ENCODE measurements at places on chromosomes 16 and 17.

DNA sequence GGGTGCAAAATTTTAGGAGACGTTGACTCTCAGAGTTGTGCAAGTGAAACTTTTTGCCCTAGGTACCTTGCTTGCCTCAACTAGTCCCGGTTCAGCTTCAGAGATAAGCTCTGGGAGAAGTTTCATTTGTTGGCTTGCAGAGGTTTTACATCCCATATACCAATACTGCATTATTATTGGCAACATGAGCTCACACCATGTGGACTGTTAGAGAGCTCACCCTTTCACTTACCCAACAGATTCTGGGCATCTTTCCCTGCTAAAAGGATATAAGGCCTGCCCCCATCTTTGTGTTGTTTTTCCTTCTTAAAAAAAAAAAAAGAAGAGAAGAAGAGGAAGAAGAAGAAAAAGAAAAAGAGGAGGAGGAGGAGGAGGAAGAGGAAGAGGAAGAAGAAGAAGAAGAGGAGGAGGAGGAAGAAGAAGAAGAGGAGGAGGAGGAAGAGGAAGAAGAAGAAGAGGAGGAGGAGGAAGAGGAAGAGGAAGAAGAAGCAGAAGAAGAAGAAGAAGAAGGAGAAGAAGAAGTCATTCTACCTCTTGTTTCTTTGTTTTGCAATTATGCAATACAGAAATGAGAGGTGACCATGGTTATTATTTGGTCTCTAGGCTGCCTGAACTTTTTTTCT lies 292.6 kb upstream of the IRX3 start:
- H3K4me1 ChIP-seq = peaks cover 18% of the 10 kb centered on the region
- no peak overlapping the region for H3K4me3 ChIP-seq
- H3K27ac ChIP-seq = no peak overlapping the region
- no peaks in the 10 kb centered on the region for H3K27me3 ChIP-seq
- no peaks in the 10 kb centered on the region for H3K36me3 ChIP-seq

GRCh38 chr17:42476411-42476810 lies 17.7 kb downstream of the ATP6V0A1 start:
- no peak for DNase-seq
- H3K4me3 ChIP-seq = no peak overlapping the region
- H3K36me3 ChIP-seq = peaks cover 38% of the 10 kb centered on the region
- H3K27ac ChIP-seq = no peak overlapping the region
- H3K4me1 ChIP-seq = no peaks in the 10 kb centered on the region
- no peaks in the 10 kb centered on the region for H3K27me3 ChIP-seq

GRCh38 chr16:29656688-29657523 lies 6.1 kb upstream of the SPN start:
- H3K4me3 ChIP-seq = no peak overlapping the region
- H3K4me1 ChIP-seq = no peaks in the 10 kb centered on the region
- no peak overlapping the region for H3K27ac ChIP-seq

DNA sequence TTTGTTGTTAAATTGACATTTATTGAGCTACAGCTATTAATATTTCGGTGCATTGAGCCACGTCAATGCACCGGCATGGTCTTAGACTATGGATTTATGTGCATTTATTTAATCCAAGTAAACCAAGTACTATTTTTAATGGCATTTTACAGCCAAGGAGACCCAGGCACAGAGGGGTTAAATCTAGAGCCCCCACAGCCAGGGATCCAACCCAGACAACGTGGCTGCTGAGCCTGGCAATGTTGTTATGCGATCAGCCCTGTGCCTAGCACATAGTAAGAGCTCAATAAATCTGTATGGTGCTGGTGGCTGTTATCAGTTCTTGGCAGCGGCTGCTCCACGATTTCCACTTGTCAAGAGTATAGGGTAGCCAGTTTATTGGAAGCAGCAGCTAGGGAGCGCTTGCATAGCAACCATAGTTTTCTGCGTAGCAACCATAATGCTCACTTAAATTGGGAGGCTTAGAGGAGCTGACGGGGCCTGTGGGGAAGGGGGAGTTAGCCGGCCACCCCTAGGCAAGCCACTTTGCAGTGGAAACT lies 541 bp upstream of the RBBP6 start:
- peak overlapping the region; percentile 56 for H3K27ac ChIP-seq
- no peak for DNase-seq
- H3K4me1 ChIP-seq = peaks cover 21% of the 10 kb centered on the region

DNA sequence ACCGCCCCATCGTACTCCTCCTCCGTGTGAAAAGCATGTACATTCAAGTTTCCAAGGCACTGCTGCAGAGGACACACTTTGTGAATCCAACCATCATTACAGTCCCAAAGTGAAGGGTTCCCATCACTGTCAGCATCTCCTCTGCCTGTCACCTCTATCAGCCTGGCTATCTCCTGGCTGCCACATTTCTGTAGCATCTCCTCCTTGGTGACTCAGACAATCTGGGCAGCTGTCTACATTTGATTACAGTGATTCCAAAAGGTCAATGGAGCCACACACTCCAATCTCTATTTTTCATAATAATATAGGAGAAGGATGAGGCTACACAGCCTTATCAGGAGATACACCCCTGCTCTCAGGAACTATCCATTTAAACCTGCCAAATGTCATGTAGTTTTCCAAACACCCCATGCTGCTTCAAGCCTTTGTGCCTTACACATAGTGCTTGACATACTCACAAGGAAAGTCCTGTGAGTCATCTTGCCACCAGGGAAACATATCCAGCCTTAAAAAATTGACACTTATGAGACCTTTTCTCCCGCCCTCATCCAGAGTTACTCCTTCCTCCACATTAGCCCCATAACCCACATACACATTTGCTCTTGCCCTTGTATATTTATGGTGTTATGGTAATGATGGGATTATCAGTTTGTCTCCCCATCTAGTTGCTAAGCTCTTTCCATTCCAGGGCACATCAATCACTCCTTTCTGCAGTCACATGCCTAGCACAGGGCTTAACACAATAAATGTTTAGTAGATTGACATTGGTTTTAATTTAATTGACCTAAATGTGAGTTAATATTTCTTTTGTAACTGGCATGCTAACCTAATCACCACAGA lies 250.1 kb upstream of the CDH5 start:
- H3K4me3 ChIP-seq = no peak overlapping the region
- no peaks in the 10 kb centered on the region for H3K27me3 ChIP-seq
- no peak overlapping the region for H3K27ac ChIP-seq
- H3K4me1 ChIP-seq = peaks cover 6% of the 10 kb centered on the region
- no peaks in the 10 kb centered on the region for H3K36me3 ChIP-seq

- no peaks in the 10 kb centered on the region for H3K36me3 ChIP-seq
- no peaks in the 10 kb centered on the region for H3K27me3 ChIP-seq
- no peaks in the 10 kb centered on the region for H3K4me1 ChIP-seq
- DNase-seq = no peak
- no peak overlapping the region for H3K27ac ChIP-seq
Measured at GRCh38 chr17:64289741-64290141, 26.7 kb upstream of the TEX2 start.
